ENCODE measurements at places on chromosomes 11 and 22.

GRCh38 chr22:44246615-44247326, 66.0 kb downstream of the SHISAL1 start:
- no peak for DNase-seq

GRCh38 chr11:133075351-133075750, 456.9 kb downstream of the OPCML start:
- DNase-seq: no peak

- DNase-seq: no peak
Observed at GRCh38 chr11:13111813-13112130, 102.7 kb downstream of the RASSF10 start.

- no peak for DNase-seq
Observed at GRCh38 chr22:22092974-22093373, 110.4 kb upstream of the TOP3B start.

GRCh38 chr11:15616130-15617105, 501.7 kb downstream of the INSC start:
- DNase-seq: no peak

GRCh38 chr11:119795690-119796089, 66.7 kb upstream of the NECTIN1 start:
- no peak for DNase-seq

- DNase-seq: no peak
Observed at GRCh38 chr11:7833527-7833926, 36.8 kb upstream of the OR5P2 start.

DNA sequence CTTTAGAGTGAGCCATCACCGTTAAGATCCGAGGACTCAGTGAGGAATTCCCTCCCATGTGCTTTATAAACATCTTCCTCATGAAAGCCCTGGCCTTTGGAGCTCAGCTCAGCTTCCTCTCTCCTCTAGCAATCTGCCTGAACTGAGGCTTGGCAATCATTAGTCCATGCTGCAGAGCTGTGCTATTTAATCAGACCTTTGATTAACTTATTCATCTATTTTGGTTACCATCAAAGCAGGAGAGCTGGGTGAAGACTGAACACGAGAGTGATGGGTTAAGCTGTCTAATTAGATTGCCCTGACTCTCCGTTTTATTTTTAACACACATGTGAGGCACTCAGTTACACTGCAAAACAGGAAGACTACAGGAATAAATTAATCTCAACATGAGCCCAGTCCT, 351.3 kb downstream of the LARGE1 start:
- no peak for DNase-seq

- DNase-seq: no peak
Observed at GRCh38 chr22:31001124-31001770, 32.2 kb downstream of the TUG1 start.

GRCh38 chr11:60753309-60753708, 3.4 kb upstream of the MS4A15 start:
- DNase-seq: no peak

- DNase-seq: no peak
Observed at GRCh38 chr11:38990841-38991240, 2392.8 kb upstream of the RAG2 start.

GRCh38 chr11:129557421-129557820, 181.8 kb downstream of the BARX2 start:
- no peak for DNase-seq

GRCh38 chr22:20392983-20393704, 807 bp upstream of the ZNF74 start:
- DNase-seq: no peak

- DNase-seq: no peak
Observed at GRCh38 chr22:21632237-21632895, at the start of gene CCDC116. Gene CCDC116 (plus strand): TSS chr22:21632760. CDS start chr22:21633182, 422 bp downstream.

- no peak for DNase-seq
Observed at GRCh38 chr11:120231963-120232362, 8.0 kb upstream of the POU2F3 start.

- peak; percentile 46 for DNase-seq
Observed at GRCh38 chr11:68297812-68298658, 14.4 kb upstream of the LRP5 start.

- peak; percentile 41 for DNase-seq
Observed at GRCh38 chr22:40499209-40499623, 128.8 kb downstream of the SGSM3 start.

DNA sequence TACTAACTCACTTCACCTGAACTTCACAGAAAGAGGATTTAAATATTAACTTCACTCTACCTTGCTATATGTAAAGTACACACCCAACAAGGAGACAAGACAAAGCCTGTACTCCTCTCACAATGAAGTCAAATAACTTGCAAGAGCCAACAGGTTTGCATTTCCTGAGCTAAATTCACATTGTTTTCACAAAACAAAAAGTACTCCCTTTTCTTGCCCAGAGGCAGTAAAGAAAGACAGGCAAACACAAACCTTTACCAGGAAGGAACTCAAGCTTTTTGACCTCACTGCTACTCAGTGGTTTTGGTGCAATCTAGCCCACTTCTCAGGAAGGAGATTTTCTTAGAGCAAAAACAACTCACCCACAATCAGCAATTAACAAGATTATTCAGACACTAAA, 15.7 kb downstream of the USP28 start:
- no peak for DNase-seq

- no peak for DNase-seq
Observed at GRCh38 chr11:85709941-85710702, 24.1 kb upstream of the CCDC89 start.

GRCh38 chr11:1832920-1833295, 1.9 kb upstream of the SYT8 start:
- DNase-seq: no peak

DNA sequence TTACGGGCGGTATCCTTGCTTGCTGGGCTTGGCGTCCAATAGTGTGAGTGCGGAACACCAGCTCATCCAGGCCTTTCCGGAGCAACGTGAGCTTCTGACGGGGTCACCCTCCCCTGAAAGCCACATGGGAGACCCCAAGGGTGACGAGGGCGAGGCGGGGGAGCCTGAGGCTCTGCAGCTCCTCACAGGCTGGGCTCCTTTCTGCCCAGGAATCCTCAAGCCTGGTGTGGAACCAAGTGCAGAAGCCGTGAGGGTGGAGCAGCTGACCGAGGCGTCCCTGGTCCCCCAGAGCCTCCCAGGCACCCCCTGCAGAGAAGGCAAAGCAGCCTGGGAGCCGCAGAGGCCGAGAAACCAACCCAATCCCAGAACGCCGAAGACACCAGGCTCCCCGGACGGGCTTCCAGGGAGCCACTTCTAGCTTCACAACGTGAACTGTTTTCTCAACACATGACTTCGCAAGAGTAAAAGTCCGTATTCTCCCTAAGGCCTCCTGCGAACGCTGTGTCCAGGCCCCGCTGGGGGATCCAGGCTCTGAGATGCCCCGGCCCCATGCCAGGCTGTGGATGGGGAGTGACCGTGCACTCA, 530.3 kb downstream of the BRD1 start:
- DNase-seq: no peak

DNA sequence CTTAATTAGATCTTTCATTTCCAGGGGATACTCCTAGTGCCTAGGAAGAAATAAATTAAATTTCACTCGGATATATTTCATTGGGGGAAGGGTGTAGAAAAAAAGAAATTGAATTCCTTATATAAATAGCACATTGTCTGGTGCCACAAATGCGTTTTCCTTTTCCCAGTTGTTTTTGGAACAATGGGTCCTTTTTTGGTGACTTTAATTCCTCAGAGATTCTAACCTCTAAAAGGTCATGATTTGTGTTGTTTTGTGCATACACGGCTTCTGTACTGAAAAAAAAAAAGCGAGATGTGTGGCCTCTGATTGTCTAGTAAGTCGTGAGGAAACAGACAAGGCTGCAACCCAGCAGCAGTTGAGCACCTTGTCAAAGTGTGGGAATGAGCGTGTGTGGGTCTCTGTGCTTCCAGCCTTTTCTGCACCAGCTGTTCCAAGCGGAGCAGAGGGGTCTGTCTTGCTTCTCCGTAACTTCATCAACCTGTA, 64.5 kb upstream of the CRTAM start:
- no peak for DNase-seq

- DNase-seq: no peak
Observed at GRCh38 chr11:33722590-33723234, 13.5 kb downstream of the CD59 start.

DNA sequence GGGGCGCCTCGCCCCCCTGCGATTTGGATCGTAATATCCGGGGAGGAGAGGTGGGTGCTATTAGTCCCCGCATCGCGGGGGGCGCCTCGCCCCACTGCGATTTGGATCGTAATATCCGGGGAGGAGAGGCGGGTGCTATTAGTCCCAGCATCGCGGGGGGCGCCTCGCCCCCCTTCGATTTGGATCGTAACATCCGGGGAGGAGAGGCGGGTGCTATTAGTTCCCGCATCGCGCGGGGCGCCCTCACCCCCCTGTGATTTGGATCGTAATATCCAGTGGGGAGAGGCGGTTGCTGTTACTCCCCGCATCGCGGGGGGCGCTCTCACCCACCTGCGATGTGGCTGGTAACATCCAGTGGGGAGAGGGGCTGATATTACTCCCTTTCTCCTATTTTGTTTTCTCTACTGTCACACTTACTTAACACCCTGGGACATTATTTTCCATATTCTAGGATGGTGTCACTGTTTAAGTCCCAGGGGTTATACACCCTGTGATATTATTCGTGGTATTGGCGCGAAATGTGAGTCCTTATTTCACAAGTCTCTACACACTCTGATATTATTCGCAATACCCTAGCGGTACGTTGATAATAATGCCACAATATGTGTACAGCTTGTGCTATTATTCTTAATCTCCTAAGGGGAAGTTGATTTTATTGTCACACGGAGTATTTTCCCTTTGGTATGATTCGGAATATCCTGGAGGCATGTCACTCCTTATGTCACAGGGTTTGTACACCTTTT, 57.8 kb upstream of the ALDH3B2 start:
- no peak for DNase-seq

GRCh38 chr22:46795140-46795539, 32.7 kb downstream of the TBC1D22A start:
- no peak for DNase-seq
